Fibroblast of mammary gland (primary cell): ENCODE measurements at places on chromosomes 2 and 18.

- DNase-seq = no peak
Observed at GRCh38 chr2:5442736-5443135, 249.4 kb upstream of the SOX11 start.

- DNase-seq = no peak
Observed at GRCh38 chr2:239240414-239240881, 160.4 kb downstream of the HDAC4 start.

- no peak for DNase-seq
Observed at GRCh38 chr2:207499114-207499513, 30.6 kb upstream of the CREB1 start.

DNA sequence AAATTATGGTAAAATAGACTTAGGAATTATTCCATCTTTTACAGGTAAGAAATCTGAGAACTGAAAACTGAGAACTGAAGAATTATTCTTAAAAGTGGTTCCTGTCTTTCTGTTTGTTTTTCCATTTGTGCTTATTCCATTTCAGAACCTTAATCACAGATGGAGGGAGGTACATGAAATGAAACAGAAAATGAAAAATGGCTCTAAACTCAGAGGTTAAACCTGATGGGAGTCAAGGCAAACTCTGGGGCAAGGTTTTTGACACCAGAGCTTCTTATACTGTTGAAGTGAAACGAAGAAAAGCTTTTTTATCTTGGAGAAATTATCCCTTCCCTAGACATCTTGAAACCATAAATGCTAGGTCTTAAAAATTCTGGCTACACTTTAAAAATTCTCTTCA lies 182.1 kb downstream of the ZNF804A start:
- DNase-seq = no peak

DNA sequence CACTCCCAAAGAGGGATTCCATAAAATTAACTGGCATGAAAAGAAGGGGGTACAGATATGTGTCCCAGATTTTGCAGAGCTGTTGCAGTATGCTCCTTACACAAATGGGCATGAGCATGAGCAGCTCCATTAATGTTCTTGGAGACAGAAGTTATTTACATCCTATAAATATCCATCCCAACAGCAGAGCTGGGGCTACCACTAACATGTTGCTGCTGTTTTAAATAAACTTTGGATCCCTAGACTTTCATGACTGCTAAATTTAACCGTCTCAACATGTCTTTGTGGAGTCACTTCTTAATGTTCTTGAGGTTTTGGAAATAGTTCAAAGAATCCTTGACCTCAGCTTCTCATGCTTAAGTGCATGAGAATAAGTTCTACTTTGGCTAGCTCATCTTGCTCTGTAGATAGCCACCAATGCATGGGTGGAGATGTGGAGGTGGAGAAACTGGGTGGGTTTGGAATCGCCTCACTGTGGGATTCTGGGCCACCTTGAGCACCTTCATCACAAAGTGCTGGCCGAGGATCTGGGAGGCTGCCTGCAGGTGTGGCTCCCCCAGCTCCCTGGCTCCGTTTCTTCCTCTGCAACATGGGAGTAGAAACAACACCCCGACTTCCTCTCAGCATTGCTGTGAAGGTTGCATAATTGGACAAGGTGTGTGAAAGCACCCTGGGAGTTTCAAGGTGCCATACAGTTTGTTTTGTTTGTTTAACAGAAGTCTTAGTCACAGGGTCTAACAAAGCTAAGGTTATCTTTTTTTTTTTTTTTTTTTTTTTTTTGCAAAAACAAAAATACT lies 307.2 kb downstream of the MYCN start:
- DNase-seq = no peak

GRCh38 chr2:46470114-46470628 lies 9.2 kb upstream of the TMEM247 start:
- DNase-seq = no peak

- peak; percentile 80 for DNase-seq
Observed at GRCh38 chr2:39696838-39697237, 31.1 kb downstream of the TMEM178A start.

DNA sequence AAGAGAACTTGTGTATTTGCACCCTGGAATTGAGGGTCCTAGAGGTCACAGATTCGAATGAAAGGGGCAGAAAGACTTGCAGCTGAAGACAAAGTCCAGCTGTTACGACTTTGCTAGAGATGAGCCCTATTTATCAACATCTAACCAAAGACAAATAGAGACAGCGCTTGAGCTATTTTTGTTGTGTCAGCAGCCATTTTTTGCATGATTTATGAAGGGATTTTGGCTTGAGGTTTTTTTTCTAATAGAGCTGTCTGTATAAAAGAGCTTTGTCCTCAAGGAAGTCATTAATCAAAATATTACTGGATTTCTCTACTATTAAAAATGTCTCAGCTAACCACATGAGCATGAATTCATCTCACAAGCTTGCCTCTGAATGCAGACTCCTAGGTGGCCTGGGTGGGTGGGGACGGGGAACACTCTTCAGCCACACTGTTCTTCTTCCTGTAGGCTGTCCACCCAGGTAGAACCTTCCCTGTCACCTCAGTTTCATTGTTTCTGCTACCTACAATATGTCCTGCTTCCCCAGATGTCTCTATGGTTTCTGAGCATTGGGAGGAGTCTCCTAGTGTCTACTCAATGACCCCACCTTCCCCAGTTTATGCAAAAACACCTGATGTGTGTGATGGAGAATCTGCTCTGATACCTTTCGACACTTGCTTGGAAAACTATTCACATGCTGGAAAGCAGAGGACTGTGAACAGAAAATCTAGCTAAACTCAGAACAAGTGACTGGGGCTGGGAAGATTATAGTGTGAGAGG lies 7.2 kb upstream of the CD226 start:
- DNase-seq = no peak

DNA sequence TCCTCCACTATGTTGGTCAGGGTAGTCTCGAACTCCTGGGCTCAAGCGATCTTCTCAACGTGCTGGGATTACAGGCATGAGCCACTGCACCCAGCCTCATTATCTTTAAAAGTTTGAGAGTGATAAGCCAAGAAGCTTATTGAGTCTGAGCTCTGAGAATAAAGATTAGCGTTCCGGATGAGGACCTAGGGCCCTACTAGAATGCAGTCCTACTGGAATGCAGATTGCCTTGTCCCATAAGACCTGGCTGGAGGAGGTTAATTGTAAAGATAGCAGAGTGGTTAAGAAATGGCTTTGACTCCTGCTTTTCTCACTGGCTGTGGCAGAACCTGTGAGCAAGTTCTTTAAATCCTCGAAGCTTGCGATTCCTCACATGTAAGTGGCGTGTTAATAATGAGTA lies 4.0 kb downstream of the VWA3B start:
- DNase-seq = no peak

DNA sequence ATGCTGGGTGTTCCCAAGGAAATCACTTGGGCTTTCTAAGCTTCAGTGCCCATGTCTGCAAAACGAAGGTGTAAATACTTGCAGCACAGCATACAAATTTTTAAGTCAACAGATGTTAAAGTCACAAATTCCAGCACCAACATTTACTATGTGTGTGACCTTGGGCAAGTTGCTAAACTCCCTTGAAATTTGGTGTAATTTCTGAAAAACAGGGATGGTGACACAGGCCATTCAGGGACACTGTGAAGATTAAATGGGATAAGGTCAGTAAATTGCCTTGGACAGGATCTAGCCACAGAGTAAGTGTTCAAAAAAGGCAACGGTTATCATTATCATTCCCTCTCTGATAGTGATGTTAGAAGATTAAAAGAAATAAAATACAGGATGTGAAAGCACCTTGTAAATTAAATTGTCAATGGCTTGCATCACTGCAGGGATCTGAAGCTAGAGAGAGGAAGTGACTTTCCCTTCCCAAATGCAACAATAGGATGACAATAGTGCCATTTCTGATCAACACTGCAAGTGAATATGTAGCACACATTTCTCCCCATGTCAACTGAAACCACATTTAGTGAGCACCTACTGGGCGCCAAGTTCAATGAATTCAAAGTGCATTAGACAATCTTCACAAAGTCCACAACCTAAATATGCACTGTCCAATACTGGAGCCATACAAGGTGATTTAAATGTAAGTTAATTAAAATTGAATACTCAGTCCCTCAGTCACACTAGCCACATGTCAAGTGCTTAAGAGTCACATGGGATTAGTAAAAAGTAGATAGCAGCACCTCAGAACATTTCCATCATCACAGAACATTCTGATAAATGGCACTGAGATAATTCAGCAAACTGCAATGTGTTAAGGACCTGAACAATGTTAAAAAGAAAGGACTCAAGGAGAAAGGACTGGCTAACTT lies 81.2 kb downstream of the STK39 start:
- DNase-seq = no peak
